Ammon's horn (tissue), 1 donor: ENCODE measurements at places on chromosomes 12 and 14.

GRCh38 chr12:21695986-21696385, 38.3 kb upstream of the LDHB start:
- no peak for DNase-seq

- DNase-seq, result no peak
These were observed 9.4 kb downstream of the WASHC3 start for GRCh38 chr12:102052192-102053061.

DNA sequence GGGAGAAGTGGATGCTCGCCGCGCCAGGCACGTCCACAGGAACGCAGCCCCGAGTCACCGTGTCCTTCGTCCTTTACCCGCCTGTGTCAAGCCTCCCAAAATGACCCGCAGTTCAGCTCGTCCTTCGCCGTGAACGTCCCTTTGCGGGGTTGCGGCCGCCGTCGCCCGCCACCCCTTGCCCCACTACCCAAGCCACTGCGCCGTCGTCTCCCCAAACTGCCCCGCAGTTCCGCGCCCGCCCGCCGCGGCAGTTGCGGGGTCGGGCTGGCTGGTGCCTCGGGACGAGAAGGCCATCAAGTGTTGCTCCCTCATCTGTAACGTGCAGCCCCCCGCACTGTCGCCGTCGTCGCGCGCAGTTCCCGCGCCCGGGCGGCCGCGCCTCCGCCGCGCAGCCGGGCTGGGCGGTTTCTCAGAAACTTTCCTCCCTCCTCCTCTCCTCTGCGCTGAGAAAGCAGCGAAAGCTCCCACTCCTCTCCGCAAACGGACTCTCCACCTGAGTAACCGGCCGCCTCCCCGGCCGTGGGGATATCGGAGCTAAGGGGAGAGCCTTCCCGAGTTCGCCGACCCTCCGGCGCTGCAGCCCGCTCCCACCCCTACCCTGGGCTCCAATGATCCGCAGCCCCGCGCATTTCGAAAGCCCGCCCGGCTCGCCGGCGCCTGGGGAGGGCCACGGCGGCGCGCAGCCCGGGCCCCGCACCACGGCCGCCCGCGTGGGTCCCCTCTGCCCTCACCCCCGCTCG, 6.7 kb downstream of the CDKN1B start:
- DNase-seq, result peak; percentile 27

- DNase-seq, result no peak
These were observed 126.5 kb upstream of the CCND2 start for GRCh38 chr12:4147031-4147481.

DNA sequence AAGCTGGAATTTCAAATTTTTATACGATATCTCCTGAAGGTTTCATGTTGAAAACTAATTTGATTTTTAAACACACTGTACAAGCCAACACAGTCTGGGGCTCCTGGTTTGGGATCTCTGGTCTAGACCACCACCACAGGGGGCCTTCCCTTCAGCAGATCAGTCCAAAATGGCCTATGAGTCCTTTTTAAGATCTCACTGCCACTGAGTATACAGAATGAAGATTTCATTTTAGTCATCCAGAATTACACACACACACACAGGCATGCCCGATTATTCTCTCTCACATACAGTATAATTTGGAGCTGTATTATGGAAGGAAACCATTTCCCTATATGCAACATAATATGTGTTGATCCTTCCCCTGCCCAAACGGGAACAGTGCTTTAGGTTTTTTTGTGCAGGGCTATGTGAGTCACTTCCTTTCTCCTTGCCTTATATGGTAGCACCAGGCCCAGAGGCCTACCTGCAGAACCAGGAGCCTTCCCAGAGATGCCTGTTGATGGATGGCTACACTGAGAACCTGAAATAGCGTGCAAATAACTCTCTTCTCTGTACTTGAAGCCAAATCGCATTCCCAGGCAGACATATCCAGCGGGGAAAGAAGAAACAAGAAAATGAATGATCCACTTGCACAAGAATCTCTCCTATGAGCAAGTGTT, 28.1 kb upstream of the WNK1 start:
- DNase-seq, result no peak

GRCh38 chr14:61502459-61503093, 181.2 kb downstream of the PRKCH start:
- DNase-seq, result no peak

DNA sequence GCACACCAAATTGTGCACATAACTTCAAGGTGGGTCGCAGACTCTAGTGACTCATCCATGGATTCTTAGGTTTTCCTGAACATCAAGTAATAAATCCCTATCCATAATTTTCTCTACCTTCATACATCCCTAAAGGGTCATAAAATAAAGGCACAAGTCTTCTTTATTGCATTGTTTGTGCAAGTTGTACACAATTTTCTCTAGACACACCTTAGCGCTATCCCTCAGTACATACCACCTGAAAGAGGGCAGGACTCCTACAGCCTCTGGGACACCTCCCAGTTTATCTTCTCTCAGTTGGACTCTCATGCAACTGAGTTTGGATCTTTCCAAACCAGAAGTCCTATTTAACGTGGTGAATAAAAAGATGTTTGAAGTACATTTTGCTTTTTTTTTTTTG, 168.5 kb upstream of the BMP4 start:
- no peak for DNase-seq

DNA sequence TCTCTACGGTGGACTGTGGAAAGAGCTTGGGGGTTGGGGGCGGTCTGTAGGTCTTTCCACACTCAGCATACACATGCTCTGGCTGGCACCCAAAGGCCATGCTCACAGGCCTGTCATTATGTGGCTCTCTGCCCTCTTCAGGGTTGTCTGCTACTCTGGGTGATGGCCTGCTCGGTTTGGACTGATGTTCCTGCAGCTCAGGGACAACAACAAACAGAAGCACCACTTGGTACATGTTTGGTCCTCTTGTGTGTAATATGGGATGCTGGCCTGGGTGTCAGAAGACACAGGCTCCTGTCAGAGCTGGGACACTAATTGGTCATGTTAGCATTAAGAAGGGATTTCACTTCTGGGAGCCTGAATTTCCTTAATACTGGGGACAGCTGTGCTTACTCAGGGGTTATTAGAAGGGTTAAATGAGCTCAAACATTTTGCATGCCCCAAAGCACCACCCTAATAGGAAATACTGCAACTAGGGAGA, 32.7 kb upstream of the SELPLG start:
- DNase-seq, result peak; percentile 61

DNA sequence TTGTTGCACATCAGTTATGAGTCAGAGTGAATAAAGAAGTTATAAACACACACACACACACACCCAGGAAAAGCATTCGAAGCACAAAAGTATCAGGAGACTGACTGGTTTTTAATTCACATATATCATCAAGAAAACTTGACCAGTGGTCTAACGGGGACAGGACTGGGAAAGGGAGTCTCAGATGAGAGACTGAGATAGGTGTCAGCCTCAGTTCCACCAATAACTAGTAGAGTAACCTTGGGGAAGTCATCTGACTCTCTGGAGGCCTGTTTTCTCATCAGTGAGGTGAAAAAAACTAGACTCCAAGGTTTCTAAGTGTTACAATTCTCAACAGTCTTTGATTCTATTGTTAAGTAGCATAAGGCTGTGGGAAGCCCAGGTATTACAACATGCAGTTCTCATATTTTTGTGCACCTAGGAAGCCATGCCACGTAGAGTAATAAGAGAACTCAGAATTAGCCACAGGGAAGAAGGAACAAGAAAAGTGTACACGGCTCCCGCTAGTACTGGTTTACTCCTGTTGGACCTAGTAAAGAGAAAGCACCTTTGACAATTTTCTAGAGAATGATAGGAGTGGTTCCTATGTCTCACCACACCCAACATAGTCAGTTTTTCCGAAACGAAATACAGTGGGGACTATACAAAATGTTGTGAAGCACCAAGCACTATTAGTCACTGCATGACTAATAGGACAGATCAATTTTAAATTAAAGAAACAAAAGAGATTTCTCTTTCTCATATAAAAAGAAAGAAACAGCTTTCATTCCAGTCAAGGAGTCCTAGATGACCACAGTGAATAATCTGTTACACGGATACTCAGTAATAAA, 5.0 kb downstream of the PPTC7 start:
- DNase-seq, result no peak
